ENCODE measurements at places on chromosomes 7 and 10.

- no peak for DNase-seq
These were observed 61.8 kb downstream of the FGFR2 start for GRCh38 chr10:121536310-121536913.

DNA sequence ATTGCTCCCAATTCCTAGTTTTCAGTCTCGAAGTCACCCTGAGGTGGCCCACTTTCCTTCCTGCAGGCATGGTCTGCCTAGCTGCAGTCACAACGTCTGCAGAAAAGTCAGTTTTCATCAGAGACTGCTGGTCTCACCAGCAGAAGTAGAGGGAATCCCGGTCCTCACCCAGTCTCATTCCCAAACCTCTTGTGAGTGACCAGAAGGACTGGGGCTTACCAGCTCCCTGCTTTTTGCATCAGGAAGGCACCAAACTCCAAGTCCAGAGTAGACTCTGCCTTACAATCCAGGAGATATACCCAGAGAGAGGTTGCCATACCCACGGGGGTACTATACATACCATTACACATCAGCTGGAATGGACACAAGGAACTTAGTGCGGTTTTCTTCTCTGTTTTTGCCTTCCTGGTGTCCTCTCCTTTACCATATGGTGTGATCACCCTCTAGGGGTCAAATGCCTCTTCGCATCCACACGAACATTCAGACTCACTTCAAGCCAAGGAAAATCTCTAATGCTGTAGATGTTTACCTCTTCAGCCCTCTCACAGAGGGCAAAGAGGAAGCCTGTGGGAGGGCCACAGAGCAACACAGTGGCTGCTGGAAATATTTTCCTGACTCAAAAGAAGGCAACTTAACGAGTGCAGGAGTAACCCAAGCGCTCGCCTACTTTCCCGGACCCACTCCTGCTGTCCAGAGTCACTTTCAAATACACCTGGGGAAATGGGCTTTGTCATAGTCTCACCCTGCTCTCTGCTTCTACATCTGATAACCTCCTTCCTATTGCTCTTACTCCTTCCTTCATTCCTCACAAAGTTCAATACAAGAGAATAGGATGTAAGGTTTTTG lies 220.9 kb downstream of the C7orf25 start:
- DNase-seq, result no peak

DNA sequence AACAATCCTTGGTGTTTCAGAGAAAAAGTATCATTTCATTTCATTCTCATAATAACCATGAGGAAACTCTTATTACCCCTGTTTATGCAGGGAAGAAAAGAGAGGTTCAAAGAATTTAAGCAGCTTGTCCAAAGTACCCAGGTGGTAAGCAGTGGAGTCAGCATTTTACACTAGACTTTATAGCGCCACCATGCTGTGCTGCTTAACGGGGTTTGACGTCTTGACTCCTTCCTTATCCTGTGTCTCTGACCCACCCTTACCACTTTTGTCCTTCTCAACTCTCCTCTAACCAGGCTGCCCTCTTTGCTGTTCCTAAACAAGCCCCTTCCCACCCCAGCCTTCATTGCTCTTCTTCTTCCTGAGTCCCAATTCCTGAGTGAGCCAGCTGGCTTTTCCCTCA lies 117.0 kb upstream of the AHR start:
- no peak for DNase-seq

GRCh38 chr7:106870983-106871410 lies 5.9 kb downstream of the PIK3CG start:
- no peak for DNase-seq

- DNase-seq, result no peak
These were observed 156.7 kb downstream of the MBL2 start for GRCh38 chr10:52615756-52616394.

DNA sequence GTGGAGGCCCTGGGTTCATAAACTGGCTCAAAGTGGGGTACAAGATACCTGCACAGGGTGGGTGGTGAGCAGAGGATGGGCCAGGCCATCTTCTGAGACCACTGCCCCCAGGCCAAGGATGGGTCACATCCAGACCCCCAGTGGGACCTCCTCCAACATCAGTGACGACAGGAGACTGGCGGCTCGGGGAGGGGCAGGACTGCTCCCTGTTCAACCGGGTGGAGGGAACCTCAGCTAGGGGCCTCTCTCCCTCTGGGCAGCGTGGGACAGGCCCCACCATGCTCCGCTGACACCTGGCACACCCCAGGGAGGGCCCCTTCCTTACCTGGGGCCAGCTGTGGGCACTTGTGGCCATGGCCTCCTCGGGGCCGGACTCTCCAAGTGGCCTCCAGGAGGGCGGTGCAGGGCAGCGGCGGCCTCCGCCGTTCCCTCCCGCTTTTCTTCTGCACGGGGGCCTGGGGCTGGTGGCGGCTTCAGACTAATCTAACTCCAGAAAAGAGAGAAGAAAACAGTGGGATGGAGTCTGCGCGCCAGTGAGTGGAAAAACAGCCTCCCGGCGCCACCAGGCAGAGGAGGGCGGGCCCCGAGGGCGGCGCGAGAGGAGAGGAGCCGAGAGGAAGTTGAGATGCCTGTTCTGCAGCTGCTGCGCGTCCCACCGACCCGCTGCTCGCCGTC lies at the start of gene CALHM2:
Gene CALHM2 (minus strand): TSS at position 540 of the 675 bp plus-strand sequence. CDS start 2,429 bp downstream, outside the sequence.
- no peak for DNase-seq

- DNase-seq, result no peak
These were observed 6.8 kb upstream of the TRUB1 start for GRCh38 chr10:114931072-114931679.

DNA sequence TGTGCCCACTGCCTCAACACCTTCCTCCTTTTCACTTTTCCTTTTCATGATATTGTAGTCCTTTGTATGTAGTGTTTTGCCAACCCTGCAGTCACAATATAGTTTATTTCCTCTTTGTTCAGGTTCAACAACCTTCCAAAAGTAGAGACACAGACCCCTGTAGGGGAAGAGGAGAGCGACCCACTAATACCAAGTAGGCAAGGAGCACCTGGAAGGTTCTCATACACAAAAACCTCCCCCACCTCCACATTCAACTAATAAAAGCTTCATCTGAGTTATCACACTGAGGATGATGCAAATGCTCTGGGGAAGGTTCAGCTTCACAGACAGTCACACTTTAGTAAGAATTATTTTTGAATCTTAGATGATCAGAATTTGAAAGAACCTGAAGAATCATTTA lies 41.6 kb downstream of the PIK3AP1 start:
- DNase-seq, result no peak

- DNase-seq, result no peak
These were observed 9.2 kb downstream of the PGAM1 start for GRCh38 chr10:97435211-97435610.

DNA sequence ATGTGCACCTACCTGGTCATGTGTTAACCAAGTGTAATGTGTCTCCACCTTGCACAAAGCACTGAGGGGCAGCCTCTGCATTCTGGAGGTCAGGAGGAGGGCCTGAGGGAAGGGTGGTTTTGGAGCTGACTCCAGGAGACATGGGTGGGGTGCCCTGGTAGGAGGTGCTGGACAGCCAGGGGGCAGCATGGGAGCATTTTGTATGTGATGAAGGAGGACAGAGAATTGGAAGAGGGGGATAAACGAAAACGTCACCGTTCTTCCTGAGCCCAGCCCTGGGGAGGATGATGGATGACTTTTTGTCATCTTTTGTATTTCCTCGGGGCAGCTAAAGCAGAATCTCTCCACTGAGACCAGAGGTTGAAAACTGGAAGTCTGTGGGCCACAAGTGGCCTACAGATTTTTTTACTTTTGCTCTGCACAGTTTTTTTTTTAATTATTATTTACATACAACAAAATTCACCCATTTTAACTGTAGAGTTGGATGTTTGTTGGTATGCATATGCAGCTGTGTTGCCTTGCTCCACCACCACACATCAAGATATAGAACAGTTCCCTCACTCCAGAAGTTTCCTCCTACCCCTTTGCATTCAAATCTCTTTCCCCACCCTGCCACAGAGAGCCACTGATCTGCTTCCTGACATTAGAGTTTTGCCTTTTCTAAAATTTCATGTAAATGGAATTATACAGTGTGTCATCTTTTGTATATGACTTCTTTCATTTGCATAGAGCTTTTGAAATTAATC lies 242.5 kb downstream of the VTI1A start:
- no peak for DNase-seq

GRCh38 chr10:95560278-95561176 lies 644 bp downstream of the SORBS1 start:
- DNase-seq, result no peak

DNA sequence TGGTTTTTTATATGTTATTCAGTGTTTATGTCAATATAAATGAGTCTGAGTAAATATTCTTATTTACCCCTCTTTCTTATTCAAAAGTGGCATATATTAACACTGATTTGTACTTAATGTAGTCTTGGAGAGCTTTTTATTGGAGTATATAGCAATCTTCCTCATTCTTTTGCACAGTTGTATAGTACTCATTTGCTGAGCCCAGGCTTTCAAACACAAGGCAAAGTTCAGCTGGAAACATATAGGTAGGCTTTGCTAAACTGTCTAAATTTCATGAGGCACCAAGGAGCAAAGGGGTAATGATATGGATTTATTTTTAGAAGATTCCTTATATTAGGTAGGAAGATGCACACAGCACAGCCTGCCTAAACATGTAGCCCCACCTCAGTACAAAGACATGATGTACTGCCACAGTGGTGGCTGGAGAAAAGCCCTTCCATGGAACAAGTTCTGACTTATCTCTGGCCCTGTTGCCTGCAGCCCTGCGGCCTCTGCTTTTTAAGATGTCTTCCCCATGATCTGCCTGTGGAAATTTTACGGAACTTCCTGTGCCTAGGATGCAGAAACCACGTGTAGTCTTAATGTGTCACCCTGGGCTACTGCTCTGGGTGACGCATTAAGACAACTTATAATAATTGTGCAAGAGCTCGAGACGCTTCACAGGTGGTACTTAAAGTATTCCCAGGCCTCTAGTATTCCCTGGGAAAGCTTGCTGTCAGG lies 9.6 kb upstream of the PDCD4 start:
- DNase-seq, result no peak

- no peak for DNase-seq
These were observed 322.4 kb downstream of the PCDH15 start for GRCh38 chr10:54478601-54479000.

- peak; percentile 19 for DNase-seq
These were observed 13.6 kb upstream of the ITGB1 start for GRCh38 chr10:32971536-32972091.

DNA sequence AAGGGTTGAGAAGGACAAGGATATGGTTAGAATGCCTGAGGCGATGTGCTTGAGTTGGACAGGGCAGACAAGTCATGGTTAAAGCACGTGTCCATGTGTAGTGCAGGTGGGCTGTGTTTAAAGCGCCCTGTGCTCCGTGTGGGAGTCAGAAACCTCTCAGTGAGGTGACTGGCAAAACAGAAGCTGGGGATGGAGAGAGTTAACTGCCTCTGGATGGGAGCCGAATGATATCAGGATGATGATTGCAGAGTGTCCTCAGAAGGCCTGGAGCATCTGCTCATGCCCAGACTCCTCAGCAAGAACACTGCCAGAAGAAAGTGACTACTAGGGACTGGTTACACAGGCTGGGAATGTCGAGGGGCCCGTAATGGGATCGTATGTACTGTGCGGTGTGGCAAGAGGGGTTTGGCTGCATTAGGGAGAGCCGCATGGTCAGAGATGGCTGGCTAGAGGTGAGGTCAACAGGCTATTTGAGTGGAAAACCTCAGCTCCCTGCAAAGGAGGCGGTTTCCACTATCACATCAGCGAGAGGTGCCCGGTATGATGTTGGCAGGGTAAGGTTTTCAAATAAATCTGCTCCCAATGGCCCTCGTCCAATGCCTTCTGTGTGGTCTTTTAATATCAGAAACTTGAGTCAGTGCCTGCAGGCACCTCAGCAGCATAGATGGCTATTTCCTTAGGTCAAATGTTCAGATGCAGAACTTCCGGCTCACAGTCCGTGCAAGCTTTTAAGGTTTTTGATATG lies 26.1 kb upstream of the MRC1 start:
- no peak for DNase-seq

DNA sequence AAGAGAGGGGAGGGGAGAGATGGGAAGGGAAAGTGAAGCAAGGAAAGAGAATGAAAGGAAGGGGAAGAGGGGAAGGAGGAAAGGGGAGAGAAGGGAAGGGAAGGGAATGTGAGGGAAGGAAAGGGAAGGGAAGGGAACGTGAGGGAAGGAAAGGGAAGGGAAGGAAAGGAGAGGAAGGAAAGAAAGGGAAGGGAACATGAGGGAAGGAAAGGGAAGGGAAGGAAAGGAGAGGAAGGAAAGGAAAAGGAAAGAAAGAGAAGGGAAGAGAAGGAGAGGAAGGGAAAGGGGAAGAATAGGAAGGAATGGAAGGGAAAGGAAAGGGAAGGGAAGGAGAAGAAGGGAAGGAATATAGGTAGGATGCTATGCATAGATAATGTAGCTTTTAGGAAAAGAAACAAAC lies 139.7 kb upstream of the PTER start:
- DNase-seq, result no peak

GRCh38 chr10:106625751-106626150 lies 538.8 kb downstream of the SORCS1 start:
- no peak for DNase-seq

DNA sequence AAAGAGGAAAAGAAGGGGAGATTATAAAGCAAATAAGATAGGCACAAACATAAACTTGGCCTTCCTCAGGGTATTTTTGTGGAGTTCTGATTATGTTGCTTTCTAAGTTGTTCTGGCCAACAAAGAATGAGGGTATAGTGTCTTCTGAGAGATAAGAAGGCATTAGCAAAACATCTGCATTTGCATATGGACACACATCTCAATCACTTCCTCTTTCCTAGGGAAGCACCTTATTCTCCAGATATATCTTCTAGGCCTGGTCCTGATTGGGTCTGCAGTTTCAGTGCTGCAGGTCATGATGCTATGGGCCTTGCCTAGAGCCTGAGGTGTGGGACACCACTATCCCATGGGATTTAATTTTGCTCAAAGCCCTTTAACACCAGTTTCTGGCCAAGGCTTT lies 308.8 kb upstream of the PHYHIPL start:
- no peak for DNase-seq

DNA sequence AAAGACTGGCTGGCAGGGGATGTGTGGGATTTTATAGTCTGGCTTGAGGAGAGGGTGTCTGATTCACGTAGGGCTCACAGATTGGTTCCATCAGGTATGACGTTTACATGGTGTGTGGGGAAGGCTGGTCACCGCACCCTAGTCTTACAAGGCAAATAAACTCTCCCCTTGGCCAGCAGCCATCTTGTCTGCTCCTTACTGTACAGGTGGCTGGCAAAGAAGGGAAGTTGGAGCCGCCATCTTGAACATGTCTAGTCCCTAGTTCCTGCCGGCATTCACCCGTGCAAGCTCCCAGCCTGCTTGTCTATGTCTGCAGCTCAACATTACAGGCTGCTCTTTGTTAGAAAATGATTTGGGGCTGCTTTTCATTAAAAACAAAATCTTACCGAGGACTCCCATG lies 97.6 kb downstream of the RAMP3 start:
- DNase-seq, result no peak

DNA sequence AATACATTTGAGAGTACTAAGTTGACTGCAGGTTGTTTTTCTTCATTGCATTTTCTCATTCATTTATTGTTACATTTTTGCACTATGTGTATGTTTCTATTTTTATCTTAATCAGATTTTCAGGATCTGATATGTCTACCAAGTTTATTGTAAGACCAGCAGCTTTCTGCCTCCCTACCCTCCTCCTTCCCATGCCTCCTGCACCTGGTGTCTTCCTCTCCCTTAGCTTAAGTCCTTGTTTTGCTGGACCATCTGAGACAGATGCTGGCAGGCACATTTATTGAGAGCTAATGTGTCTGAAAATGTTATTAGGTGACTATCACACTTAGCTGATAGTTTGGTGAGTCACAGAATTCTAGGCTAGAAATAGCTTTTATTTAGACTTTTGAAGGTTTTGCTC lies 79.6 kb downstream of the ANLN start:
- DNase-seq, result no peak

GRCh38 chr10:108348215-108348614 lies 1183.7 kb upstream of the SORCS1 start:
- no peak for DNase-seq

Data from NCI-H2029 treated with DMSO at 0.1 percent for 48 hours (cell line).